Omental fat pad (tissue), 4 donors: ENCODE measurements at places on chromosomes 11 and 22. TPM values are rescaled to one million over a fixed set of nuclear protein-coding genes. Genes with fewer than 3 reads are reported as not detected.

- no peak for DNase-seq
Observed at GRCh38 chr11:61010466-61011228, 39.2 kb downstream of the CD6 start.

DNA sequence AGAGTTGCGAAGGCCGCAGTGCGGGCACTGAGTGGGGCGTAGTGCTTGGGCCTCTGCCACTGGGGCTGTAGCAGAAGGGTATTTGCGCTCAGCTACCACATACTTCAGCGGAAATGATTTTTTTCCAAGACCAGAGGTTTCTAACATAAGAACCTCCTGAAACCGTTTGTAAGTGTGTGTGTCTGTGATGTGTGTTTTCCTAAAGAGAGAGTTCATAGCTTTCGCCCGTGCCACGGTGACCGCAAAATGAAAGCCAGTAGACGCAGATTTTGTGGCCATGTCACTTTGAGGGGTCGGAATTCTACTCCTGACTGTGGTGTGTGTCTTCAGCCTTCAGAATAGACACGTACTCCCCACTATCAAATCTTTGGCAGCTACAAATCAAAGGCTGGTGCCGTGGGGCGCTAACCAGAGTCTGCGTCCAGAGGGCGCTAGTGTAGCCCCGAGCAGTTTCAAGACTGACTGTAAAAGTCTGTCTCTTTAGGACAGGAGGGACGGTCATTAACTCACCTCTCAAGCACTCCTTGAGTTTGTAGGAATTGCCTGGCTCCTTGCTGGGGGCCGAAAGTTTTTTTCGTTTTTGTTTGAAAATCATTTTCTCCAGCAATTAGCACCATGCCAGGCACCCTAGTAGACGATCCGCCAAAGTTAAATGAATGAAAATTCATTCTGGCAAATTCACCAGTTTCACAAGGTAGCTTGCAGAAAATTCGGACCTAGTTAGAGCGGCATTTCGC lies 2.5 kb upstream of the CALCA start:
- no peak for DNase-seq

- DNase-seq = peak; percentile 59
Observed at GRCh38 chr11:33266393-33267215, 9.4 kb downstream of the HIPK3 start.

- DNase-seq = no peak
Observed at GRCh38 chr11:125071435-125071834, 8.3 kb downstream of the SLC37A2 start.

- no peak for DNase-seq
Observed at GRCh38 chr11:30436801-30437200, 113.9 kb downstream of the ARL14EP start.

DNA sequence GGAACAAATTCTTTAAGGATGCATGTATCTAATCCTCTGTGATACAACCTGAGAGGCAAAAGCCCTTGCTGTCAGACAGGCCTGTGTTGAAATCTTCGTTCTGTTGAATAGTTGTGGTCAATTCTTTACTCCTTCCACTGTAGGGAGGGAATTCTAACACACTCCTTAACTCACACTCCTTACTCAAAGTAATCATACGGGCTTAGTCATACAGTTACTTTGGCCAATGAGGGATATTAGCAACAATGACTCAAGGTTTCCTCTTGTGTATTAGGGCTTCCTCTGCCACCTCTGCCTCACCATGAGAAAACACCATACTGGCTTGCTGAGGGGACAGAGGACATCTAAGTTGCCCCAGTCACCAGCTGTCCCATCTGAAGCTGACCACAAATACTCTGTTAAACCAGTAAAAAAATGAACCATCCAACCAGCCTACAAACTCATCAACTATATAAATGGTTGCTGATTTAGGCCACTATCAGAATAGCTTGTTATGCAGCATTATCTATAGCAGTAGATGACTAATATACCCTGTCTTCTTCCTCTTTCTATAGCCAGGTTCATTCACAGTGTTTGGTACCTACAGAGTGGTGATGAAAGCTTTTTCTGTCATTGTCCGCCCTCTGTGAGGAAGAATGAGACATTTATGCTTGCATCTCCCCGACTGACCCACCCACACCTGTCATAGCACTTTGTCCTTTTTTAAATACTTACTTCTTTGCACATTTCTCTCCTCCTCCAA lies 322.8 kb upstream of the SYN3 start:
- DNase-seq = no peak

TUB gene
- total RNA-seq = 10.1 TPM
